ENCODE measurements at places on chromosomes 13 and 19. TPM values are rescaled to one million over a fixed set of nuclear protein-coding genes. Genes with fewer than 3 reads are reported as not detected.

DNA sequence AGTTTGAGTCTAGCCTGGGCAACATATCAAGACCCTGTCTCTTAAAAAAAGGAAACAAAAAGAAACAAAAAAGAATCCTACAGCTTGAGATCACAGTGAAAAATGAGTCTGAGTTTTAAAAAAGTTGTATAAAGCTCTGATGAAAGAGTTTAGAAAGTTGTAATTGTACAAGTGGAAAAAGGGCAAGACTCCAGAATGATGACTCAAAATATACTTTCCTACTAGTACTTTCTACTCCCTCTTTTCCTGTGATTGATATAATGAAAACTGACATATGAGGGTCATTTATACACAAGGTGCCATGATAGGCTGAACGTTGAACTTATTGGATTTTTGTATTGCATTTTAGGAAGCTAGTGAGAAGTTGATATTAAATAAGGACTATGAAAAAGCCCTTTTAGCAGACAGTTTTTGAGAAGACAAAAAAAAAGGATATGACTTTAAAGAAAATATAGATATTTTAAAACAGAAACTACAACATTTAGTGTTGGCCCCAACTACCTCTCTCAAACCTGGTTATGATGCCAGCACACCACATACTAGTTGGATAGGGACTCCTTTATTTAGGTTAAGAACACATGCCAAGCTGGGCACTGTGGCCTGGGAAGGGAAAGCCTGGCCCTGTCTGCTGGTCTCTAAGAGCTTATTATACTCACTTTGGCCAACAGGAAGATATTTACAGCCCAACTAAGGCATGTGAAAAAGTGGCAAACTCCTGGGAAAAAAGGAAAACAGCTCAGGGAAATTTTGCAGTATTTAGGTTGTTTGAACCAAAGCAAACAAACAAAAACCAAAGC, 116.6 kb downstream of the KL start:
- H3K4me3 ChIP-seq, result no peak overlapping the region
- no peak for DNase-seq
- no peak overlapping the region for H3K27ac ChIP-seq
- peaks cover 8% of the 10 kb centered on the region for H3K4me1 ChIP-seq
- no peaks in the 10 kb centered on the region for H3K27me3 ChIP-seq

DNA sequence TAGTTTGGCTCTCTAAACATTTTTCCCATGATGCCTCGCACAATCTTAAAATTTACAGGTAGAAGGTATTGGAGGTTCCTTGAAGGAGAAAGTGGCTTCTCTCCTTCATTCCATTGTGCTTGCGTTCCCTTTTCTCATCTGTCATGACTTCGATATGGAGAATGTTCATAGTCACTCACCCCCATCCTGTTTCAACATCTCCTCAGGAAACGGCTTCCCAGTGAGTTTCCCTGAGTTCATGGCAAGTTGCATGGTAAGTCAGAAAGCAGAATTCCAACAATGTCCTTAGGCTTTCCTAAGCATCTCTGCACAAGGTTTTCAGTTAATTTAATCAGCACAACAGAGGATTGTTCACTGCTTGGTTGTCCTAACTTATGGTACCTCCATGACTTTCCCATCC, 581.8 kb upstream of the SLITRK5 start:
- H3K4me3 ChIP-seq, result no peak overlapping the region
- H3K27me3 ChIP-seq, result no peaks in the 10 kb centered on the region
- no peaks in the 10 kb centered on the region for H3K36me3 ChIP-seq

GRCh38 chr19:28148554-28148953, 1064.4 kb downstream of the UQCRFS1 start:
- no peak overlapping the region for H3K27ac ChIP-seq
- H3K4me3 ChIP-seq, result no peak overlapping the region
- no peaks in the 10 kb centered on the region for H3K36me3 ChIP-seq
- DNase-seq, result no peak

- H3K27me3 ChIP-seq, result no peaks in the 10 kb centered on the region
- no peaks in the 10 kb centered on the region for H3K4me1 ChIP-seq
- no peak overlapping the region for H3K27ac ChIP-seq
- DNase-seq, result no peak
- H3K4me3 ChIP-seq, result no peak overlapping the region
These were observed 1253.0 kb downstream of the PCDH17 start for GRCh38 chr13:58884353-58885209.

GRCh38 chr13:73828811-73829210, 305.4 kb downstream of the KLF12 start:
- H3K27ac ChIP-seq, result no peak overlapping the region
- DNase-seq, result no peak
- no peaks in the 10 kb centered on the region for H3K27me3 ChIP-seq
- no peaks in the 10 kb centered on the region for H3K36me3 ChIP-seq

The ZNF57 gene
- total RNA-seq, result 2.8 TPM
